CD4-positive, alpha-beta T cell treated with Interleukin-15 for 4 hours (primary cell): ENCODE measurements at places on chromosomes 7 and 10.

DNA sequence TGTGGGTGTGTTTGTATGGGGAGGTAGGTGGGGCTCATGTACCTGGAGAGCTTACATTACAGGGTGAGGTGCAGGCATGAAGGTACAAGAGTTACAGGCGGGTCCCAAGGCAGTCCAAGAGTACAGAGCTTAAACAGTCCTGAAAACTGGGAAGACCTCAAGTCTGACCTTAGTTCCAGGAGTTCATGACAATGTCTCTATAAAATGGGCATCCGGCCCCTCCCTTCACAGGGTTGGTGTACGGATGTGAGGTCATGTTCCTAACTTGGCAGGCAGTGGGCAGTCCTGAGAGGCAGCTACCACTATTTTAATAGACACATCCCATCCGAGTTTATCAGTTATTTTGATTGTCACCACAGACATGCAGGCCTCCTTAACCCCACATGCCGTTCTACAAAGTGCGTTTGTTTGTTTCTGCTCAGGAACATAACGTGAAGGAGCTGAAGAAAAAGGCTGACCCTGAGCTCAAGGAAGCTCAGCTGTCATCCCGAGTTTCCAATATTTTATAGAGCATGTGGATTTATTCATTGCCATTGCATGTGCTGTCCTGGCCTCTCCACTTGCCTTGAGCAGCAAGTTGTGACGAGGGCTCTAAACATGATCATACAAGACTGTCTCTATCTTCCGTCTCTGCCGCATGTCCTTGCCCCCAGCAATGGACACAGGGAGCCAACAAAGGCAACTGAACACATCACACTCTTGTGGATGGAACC is 647.5 kb upstream of the IGFBP3 start:
- DNase-seq = no peak

DNA sequence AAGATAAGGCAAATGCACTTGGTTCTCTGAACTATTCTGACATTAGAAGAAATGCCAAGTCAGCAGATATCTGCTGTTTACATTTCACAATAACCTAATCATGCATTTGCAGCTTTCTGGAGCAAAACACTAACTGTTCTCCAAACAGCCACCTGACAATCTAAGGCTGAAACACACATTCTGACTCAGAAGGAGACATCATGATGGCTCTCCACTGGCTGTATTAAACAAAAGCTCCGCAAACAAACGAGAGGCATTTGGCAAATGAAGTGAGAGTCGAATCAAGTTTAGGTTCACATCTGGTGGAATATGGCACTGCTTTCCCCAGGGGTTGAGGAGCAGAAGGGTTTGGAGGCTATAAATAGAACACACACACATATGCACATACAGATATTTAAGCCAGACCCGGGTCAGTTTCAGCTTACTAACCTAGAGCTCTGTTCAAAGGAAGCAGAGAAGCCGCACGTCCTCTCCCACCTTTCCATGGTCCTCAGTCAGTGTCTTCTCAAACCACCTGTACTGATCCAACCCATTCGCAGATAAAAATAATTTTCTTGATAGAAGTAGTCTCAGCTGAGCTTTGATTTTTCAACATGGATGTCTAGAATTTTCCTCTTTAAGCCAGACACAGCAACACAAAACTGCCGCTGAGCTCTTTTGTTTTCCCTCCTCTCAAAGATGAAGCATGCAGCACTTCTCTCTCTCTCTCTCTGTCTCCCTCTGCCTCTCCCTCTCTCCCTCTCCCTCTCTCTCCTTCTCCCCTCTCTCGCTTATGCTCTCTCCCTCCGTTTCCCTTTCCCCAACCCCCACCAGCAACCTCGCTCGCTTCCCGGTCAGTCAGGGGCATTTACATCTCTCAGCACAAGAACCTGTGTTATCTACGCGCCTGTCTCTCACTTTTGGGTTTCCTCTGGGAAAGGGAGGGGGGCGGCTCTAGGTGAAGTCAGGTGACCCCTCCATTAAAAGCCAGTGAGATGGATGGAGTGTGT is 682.8 kb downstream of the MAGI2 start:
- DNase-seq = no peak

- no peak for DNase-seq
Observed at GRCh38 chr10:125037145-125037877, 95.4 kb downstream of the ZRANB1 start.

GRCh38 chr10:81414038-81414437 is 461.0 kb upstream of the NRG3 start:
- no peak for DNase-seq

DNA sequence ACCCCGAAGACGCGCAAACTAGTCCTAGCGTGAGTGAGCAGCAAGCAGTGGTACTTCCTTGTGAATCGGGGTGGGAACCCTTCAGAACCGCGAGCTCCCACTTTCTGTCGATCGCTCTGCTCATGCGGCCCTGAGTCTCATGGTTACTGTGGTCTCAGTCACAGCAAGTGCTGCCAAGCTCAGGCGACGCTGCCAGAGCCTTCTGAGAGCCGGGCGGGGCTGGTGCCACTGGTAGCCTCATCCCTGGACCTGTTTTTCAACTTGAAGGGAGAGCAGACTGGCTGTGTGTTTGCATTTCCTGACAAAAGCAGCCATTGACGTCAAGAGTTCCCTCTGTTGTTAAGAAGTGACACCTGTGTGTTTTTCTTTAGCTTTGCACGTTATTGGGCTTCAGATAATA is 32.9 kb upstream of the BHLHA15 start:
- DNase-seq = no peak

- DNase-seq = no peak
Observed at GRCh38 chr10:127991543-127992255, 84.8 kb downstream of the PTPRE start.

- no peak for DNase-seq
Observed at GRCh38 chr10:56928714-56929113, 567.7 kb upstream of the ZWINT start.

DNA sequence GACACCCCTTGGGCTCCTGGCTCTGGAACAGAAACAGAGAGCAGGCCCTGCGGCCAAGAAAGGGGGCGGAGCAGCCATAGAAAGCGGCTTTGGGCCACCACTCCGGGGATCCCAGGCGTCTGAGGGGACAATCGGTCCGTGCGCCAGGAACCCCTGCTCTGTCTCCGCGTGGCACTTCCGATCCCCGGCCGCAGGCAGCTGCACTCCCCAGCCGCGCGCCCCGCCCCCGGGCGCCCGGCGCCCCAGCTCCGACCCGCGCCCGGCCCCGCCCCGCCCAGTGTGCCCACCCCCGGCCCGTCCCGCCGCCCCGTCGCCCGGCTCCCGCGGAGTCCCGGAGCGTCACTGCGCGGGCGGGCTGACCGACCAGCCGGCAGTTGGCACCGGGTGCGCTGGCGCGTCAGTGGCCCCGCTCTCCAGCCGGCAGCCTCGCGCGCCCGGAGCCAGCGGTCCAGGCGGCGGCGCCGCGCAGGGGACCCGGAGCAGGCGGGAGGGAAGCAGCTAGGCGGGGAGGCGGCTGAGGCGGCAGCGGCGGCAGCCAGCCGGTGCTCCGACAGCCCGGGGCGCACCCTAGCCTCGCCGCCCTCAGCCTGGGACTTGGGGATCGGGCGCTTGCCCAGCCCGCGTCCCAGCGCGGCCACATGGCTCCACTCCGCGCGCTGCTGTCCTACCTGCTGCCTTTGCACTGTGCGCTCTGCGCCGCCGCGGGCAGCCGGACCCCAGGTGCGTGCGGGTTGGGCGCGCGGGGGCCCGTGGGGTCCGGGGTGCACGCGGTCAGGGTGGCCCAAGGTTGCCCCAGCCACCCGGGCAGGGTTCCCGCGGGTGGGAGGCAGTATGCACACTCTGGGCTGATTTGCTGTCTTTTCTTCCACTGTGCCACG is at the start of gene ADAMTS14:
TSS of gene ADAMTS14 (plus strand) at position 342 of the 878 bp plus-strand sequence. CDS start at position 639, 297 bp downstream.
- DNase-seq = no peak

- no peak for DNase-seq
Observed at GRCh38 chr7:98515201-98515600, 101.9 kb upstream of the NPTX2 start.

DNA sequence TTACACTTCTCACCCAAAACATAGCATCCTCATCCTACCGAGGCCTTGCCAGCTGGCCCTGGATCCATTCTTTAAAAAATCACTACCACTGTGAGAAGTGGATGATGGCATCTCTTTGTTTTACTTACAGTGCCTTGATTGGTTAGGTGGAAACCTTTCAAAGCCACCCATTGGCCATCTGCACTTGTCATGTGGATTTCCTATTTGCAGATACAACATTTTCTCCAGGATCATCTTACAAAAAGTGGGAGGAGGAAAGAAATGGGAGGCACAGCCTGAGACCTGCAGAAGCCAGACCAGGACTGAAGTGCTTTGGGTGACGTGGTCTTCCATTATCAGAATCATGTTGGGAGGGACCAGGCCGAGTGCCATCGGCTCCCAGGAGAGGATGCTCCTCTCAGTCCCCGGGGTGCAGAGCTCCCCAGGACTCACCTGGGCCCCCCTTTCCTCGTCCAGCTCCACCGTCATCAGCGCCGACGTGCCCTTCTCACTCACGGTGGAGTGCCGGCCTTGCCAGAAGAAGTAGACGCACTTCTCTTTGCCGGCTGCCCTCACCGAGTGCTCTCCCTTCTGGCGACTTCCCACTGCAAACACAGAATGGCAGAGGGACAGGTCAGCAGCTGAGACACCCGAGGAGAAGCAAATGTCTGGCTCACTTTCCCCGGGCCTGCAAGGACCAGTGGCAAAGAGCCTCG is 161.2 kb downstream of the SVIL start:
- no peak for DNase-seq

DNA sequence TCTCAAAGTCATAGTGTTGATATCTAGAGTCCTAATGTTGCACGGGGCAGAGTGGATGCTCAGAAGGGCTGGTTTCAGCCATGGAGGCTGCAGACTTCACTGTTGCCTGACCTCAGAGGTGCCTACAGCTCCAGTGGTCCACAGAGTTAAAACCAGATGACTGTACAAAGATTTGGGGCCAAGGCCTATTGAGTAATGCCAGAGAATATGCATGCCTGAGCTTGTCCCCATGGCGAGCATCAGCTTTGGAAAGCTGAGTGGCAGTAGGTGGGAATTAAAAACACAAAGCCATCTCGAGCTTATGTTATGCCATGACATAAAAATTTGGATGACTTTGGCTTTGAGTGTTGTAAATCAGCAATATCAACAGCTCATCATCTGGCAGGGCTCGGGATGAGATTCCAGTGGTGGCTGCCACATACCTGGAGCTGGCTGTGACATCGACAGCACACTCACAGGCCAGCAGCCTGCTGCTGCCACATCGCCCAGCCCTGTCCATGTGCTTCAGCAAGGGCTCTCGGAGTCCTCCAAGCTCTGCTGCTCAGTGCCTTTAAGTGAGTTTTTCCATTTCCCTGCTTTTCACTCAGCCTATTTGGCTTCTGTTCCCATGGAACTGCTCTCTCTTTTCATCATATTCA is 379.6 kb downstream of the TNS3 start:
- DNase-seq = no peak

DNA sequence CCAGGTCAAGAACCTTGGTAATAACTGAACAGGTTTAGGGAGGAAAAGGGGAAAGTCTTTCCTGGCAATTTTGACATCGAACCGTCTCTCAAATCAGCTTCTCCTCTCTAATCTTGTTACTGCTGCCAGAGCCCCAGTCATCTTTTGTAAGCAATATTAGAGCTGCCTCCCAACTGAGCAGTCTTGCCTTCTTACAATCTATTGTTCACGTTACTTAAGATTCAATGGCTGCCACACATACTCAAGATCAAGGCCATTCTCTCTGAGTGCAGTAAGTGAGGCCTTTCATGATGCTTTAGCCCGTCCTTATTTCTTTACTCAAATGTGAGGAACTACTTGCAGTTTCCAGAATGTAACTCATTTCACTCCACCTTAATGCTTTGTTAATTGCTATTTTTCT is 12.4 kb downstream of the NET1 start:
- no peak for DNase-seq

- DNase-seq = no peak
Observed at GRCh38 chr10:72386916-72387586, 32.3 kb upstream of the DNAJB12 start.

- no peak for DNase-seq
Observed at GRCh38 chr10:49322371-49323170, 23.6 kb downstream of the C10orf71 start.

- no peak for DNase-seq
Observed at GRCh38 chr10:120451968-120452367, 5.1 kb upstream of the PLPP4 start.

DNA sequence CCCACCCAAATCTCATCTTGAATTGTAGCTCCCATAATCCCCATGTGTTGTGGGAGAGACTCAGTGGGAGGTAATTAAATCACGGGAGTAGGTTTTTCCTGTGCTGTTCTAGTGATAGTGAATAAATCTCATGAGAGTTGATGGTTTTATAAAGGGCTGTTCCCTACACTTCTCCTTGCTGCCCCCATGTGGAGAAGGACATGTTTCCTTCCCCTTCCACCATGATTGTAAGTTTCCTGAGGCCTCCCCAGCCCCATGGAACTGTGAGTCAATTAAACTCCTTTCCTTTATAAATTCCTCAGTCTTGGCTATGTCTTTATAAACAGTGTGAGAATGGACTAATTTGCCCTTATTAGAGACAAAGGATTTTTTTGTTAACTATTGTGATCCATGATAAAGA is 48.5 kb upstream of the MKX start:
- no peak for DNase-seq

- DNase-seq = no peak
Observed at GRCh38 chr10:15290150-15290549, 80.9 kb downstream of the FAM171A1 start.

GRCh38 chr10:126518218-126519080 is 130.2 kb upstream of the ADAM12 start:
- DNase-seq = no peak

GRCh38 chr10:81820418-81820817 is 54.6 kb upstream of the NRG3 start:
- no peak for DNase-seq

GRCh38 chr10:117537436-117537903 is 5.1 kb upstream of the EMX2 start:
- no peak for DNase-seq

- no peak for DNase-seq
Observed at GRCh38 chr10:44476409-44477045, 91.6 kb upstream of the CXCL12 start.

DNA sequence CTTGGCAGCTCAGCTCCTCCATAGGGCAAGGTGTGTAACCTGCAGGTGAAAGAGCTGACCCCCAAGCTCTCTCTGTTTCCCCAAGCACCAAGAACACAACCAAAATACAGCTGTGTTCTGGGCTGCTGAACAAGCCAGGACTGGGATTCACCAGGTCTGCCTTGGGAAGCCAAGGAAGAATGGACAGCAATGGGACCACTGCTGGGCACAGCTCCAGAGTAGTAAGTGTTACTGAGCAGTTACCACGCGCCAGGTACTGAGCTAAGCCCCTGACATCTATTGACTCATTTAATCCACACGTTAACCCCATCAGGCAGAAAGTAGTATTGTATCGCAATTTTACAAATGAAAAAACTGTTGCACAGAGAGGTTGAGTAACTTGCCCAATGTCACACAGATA is 168.3 kb downstream of the GRID1 start:
- no peak for DNase-seq

- DNase-seq = no peak
Observed at GRCh38 chr10:69866688-69867461, 65.2 kb downstream of the COL13A1 start.

GRCh38 chr10:99976886-99977665 is 32.7 kb downstream of the DNMBP start:
- no peak for DNase-seq

- no peak for DNase-seq
Observed at GRCh38 chr10:22724773-22725172, 10.4 kb upstream of the PIP4K2A start.

- no peak for DNase-seq
Observed at GRCh38 chr7:115249080-115249479, 327.2 kb downstream of the MDFIC start.

- DNase-seq = no peak
Observed at GRCh38 chr10:132861884-132862461, 76.0 kb upstream of the NKX6-2 start.

- no peak for DNase-seq
Observed at GRCh38 chr10:91627344-91628102, 5.3 kb downstream of the PPP1R3C start.
